ENCODE measurements at places on chromosomes 16 and 17.
A peak's percentile ranks its signal among the peaks of the same experiment; 100 is the strongest.

DNA sequence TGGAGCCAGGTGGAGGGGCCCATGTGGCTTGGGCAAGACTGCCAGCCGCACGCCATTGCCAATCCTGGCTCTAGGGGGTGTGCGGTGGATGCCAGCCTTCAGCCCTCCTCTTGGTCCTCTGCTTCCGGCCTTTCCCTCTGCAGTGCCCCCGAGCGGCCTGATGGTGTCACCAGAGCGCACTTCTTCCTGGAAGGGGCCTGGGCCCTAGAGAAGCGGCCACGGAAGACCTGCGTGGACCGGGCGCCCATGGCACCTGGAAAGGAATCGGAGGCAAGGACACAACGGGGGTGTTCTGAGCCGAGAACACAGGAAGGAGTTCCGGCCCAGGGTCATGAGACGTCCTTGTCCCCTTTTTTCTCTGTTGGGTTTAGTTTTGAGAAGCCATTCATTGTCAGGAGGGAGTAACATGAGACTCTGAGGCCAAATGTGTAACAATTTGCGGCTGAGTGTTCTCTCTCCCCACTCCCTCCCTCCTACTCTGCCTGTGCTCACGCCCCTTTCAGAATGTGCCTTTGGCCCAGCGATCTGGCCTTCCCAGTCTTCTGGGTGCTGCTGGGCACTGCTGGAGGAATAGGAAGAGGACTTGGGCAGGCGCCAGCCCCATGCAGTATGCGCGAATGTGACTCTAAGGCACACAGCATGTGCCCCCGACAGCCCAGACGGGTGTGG, 92.8 kb downstream of the IRX3 start:
- peak; percentile 94 for DNase-seq

- peak; percentile 87 for DNase-seq
Observed at GRCh38 chr16:86931410-86931941, 353.1 kb downstream of the FOXL1 start.

GRCh38 chr17:30323895-30324319, 9.9 kb downstream of the TMIGD1 start:
- DNase-seq: no peak

DNA sequence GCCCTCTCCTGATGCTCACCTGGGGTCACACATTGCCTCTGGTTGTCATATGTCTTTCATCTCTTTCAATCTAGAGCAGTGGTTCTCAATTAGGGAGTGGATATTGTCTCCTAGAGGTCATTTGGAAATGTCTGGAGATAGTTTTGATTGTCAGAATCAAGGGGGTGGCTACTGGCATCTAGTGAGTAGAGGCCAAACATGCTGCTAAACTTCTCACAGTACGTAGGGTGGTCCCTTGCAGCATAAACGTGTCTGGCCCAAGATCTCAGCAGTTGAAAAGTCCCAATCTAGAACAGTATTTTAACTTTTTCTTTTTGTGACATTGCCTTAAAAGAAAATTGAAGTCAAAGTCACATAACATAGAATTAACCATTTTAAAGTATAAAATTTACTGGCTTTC, 30.5 kb upstream of the SLC5A10 start:
- DNase-seq: no peak

- no peak for DNase-seq
Observed at GRCh38 chr17:11642655-11643054, 44.4 kb downstream of the DNAH9 start.

DNA sequence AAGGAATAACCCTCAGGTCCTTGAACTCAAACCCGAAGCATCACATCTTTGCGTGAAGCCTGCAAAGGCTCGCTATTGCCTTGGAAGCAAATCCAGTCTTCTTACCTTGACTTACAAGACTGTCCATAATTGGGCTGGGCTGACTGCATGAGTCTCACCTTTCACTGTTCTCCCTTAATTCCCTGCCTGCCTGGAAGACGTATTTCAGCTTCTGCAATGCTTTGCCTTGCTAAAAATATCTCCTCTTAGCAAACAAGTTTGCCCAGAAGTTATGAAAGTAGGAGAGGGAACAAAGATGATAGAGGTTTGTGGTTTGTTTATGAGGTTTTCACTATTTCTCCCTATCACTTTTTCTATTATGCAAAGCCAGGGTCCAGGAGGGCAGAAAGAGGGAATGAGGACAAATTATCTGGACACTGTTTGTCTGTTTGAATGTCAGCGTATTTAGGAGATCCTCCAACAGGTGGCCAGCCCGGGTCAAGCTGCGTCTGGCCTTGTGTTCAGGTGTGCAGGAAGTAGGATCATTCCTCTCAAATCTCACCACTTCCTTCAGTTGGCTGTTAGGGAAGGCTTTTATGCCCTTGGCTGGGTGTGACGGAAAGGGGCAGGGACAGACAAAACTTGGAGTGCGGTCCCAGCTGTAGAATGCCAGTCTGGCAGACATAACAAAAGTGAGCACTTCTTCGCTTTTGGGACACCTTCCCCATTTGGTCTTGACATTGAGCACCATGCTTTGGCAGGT, 488.9 kb downstream of the CDH13 start:
- DNase-seq: no peak

- DNase-seq: no peak
Observed at GRCh38 chr17:1623057-1623630, 5.5 kb downstream of the SLC43A2 start.

- DNase-seq: peak; percentile 45
Observed at GRCh38 chr17:62718429-62718828, 89.7 kb downstream of the MARCHF10 start.

GRCh38 chr16:78677181-78677731, 577.8 kb downstream of the WWOX start:
- no peak for DNase-seq

DNA sequence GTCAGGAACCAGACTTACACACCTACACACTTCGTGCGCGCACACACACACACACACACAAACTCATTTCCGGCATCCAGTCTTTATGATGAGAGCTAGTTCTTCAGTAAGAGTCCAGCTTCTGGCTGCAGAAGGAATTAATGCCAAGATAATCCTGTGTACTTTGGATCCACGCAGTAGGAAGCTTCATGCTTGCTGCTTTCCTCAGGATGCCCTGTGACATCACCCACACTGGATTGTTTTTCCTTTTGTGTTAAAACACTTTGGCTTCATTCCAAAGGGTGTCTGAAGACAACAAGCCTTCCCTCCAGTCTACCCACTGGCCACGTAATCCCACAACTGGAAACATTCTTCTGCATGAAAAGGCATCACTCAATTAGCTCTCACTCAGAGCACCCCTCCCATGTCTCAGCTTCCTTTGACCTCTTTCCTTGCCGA, 35.4 kb downstream of the KCNJ16 start:
- no peak for DNase-seq

DNA sequence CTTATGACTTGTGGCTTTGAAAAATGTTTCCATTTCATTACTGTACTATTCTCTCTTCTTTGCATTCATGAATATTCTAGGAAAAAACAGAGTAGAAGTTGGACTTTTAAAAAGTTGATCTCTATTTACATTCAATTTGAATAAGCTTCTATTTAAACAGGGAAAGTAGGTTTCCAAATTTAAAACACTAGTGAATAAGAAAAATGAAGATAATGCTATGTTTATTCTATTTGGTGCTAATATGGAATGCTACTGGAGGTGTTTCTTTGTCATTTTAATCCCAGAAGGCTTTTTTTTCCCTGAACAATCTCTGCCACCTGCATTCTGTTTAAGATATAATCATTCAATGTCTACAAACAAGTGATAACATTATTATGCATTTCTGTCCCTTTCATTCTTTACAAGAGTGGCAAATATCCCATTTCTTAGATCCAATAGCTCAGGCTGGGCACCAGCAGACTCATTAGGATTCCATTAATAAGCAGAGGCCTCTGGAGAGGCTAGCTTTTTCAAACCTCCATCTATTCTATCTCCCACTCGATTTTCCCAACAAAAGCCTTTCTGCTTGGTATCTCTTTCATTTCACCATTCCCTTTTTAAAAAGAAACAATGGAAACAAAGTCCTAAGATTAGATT, 1001.6 kb upstream of the CDH8 start:
- no peak for DNase-seq

DNA sequence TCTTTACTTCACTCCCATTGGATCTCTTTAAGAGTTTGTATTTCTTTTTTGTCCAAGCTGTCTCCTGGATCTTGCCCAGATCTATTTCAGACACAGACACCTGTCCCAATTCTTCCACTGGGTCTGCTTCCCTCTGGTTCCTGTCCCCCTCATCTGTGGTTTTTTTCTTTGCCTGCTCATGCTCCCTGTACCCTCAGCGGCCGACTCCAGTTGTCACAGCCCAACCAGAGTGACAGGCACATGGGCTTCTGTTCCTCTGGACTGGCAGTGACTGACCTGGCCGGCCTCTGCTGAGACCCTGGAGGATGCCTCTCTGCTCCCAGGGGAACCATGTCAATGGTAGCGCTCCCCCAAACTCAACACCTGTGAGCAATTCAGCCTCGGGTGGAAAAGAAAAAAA, 142.6 kb downstream of the WSCD1 start:
- DNase-seq: no peak
